LHCN-M2 (cell line): ENCODE measurements at places on chromosomes 7 and 10. TPM values are rescaled to one million over a fixed set of nuclear protein-coding genes. Genes with fewer than 3 reads are reported as not detected.
A peak's percentile ranks its signal among the peaks of the same experiment; 100 is the strongest.

DNA sequence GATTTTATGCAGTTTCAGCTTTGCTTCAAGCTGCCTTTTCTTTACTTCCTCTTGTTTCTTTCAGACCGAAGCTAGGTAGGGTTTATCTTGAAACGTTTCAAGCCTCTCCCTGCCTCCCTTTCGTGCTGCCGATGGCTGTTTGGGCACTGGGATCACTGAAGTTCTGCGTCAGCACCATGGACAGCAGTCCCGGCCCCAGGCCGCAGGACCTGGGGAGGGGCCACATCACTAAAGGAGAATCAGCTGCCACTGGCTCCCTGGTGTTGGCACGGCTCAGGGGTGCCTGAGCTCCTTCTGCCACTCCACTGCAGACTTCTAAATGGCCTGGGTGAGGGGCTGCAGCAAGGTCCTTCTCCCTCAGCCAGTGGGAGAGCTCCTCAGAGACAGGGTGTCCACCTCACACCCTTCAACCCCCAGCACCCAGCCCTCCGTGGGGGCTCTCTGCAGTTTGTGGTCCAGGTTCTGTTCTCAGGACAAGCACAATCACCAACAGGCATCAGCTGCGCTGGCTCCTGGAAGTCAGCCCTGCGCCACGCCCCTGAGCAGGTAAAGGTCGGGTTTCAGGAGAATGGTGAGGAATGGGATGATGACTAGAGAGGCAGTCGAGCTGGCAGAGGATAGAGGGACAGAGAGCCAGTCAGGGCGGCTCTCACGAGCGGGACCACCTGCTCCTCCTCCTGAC is 387.2 kb downstream of the TCERG1L start:
- no peak for DNase-seq

TECTB gene
- not detected in 2 replicates for total RNA-seq

- DNase-seq, result no peak
Observed at GRCh38 chr7:9241826-9242225, 808.4 kb downstream of the NXPH1 start.

DNA sequence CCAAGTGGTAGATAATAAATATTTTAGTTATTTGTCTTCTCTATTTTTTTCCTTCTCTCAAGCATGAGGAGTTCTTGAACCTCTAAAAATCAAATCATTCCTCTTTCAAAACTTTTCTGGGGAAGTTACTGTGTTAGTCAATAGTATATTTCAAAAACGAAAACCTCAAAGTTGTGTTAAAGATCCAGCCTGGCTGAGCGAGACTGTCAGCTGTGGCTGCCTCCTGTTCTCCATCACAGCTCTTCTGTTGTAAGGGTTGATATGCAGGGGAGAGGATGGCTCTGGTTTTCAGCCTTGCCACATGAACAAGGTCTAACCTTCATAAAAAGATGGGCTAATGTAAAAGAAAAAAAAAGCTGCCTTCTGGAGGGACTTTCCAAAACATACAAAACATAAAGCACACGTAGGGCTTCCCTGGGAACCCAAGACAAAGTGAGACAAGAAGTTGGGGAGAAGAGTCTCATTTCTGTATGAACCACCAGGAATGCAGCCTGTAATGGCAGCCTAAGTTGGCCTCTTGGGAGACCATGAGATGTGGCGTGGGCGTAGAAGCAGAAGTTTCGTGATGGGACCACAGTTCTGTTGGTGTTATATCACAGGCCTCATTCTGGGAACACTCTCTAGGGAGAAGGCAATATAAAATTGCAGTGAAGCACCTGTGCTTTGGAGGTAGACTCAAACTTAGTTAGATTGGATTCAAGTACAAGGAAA is 77.9 kb upstream of the FHIP2A start:
- DNase-seq, result no peak

- no peak for DNase-seq
Observed at GRCh38 chr10:59977486-59977885, 71.1 kb upstream of the CCDC6 start.

GRCh38 chr7:1741751-1742554 is 71.9 kb downstream of the ELFN1 start:
- no peak for DNase-seq

- no peak for DNase-seq
Observed at GRCh38 chr10:130061760-130062159, 48.9 kb downstream of the C10orf143 start.

- no peak for DNase-seq
Observed at GRCh38 chr10:102484021-102484420, 18.5 kb downstream of the ACTR1A start.

FAM204A gene
- total RNA-seq, result 69.2 and 69.9 TPM in 2 replicates

GRCh38 chr10:21144047-21144446 is 246.9 kb upstream of the NEBL start:
- DNase-seq, result no peak

FUOM gene
- total RNA-seq, result 20.1 and 21.2 TPM in 2 replicates

- DNase-seq, result no peak
Observed at GRCh38 chr7:81986723-81987470, 217.1 kb upstream of the HGF start.

GRCh38 chr10:70119623-70120022 is 13.0 kb downstream of the AIFM2 start:
- DNase-seq, result no peak

- DNase-seq, result no peak
Observed at GRCh38 chr10:114385557-114385956, 18.7 kb downstream of the AFAP1L2 start.

DNA sequence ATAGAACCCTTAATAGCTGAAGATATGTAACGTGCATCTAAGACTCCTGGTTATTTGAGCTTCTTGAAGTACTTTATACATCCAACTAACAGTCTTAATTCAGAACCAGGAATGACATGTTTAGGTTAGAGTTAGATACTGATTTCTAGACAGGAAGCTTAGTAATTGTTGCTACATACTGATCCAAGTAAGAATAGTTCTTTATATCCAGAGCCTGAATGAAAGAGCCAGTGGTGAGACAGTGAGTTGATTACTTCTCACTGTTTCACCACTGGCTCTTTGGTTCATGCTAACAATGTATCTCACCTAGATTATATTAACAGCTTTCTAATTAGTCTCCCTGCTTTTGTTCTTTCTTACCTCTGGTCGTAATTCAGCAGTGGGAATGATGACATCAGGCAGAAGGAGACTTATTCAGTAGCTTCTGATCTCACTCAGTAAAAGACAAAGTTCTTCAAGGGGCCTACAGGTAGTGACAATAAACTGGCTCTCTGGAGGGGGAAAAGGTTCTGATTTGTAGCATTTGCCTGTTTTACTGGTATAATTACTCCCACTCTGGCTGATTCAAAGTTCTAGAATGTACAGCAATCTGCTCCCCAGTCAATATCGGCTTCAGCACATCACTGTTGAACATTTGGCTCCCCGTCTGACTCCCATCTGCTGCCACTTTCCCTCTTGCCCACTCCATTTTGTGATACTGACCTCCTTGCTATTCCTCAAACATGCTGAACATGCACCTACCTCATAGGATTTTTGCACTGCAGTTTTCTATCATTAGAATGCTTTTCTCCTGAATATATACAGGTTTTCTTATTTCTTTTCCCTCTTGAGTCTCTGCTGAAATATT is 29.1 kb downstream of the MCU start:
- DNase-seq, result no peak

DNA sequence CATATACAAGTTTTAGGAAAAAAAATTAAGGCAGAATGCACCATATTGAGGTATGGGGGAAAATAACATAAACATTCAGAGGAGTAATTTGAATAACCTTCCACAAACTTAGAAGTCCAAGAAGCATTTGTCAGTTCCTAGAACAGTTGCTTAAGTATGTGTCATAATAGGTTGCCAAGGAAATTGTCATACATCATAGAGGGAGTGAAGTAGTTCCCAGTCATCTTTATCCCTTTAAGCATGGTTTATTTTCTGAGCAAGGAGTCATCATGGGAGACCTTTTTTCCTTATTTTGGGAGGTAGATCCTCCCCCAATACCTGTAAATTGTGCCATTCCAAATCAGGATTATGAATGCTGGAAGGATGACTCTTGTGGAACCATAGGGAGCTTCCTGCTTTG is at the start of gene SSMEM1:
Gene SSMEM1 (plus strand): TSS at position 219 of the 400 bp plus-strand sequence. CDS start 51 bp downstream, at position 270.
- peak; percentile 92 for DNase-seq

SLC18A2 gene
- not detected in 2 replicates for total RNA-seq

DNA sequence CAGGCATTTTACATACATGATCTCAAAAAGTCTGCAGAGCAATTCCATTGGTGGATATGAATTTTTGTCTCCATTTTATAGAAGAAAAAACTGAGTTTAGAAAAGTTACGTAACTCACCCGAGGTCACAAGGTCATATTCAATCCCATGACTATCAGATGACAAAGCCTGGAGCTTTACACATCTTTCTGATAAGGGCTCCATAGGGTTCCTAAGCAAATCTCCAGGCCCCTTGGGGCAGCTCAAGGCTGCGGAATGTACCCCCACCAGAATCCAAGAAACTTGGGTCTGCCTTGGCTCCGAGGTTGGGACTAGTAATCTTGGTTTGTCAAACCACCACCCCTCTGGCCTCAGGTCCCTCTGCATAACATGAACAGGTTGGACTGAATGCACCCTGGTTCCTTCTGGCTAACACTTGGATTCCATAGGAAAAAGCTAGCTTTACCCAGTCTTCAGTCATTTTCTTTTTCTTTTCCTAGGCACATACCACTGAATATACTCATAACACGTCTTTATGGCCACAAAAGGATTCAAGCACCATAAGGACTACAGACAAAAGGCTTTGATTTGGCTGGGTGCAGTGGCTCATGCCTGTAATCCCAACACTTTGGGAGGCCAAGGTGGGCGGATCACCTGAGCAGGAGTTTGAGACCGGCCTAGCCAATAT is 55.5 kb downstream of the PIP4K2A start:
- no peak for DNase-seq

DNA sequence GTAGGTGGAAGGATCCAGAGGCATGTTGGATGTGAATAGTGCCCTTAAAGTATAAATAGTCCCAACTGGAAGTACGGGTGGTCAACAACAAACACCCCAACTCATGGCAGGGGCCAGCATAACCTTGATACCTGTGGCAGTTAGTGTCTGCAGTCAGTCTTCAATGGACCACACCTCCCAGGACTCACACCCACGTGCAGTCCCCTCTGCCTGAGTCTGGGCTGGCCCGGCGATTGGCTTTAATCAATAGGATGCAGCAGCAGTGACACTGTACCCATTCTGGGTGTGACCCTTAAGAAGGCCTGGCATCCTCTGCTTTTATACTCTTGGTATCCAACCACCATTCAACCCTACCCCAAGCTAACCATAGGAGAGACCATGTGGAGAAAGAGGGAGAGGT is 18.6 kb downstream of the DRGX start:
- DNase-seq, result no peak

SORCS1 gene
- not detected in 2 replicates for total RNA-seq

DNA sequence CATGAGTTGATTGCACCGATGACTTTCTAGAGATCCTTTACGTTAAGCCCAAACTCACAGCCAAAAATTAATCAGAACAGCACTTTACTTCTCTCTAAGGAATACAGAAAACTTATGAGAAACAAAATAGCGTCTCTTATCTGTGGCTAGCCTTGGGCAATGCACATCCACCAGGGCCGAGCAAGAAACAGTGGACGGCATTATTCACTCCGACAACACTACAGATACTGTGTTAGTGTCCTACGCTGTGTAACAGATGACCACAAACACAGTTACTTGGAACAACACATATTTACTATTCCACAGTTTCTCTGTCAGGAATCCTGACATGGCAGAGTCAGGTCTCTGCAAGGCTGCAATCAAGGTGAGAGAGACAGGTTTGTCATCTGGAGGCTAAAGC is 598.3 kb upstream of the ADARB2 start:
- DNase-seq, result no peak

OTUD1 gene
- 3.7 and 3.8 TPM in 2 replicates for total RNA-seq

GRCh38 chr10:131655101-131655849 is 245.5 kb upstream of the PPP2R2D start:
- DNase-seq, result no peak

PRPS1L1 gene
- total RNA-seq, result not detected in 2 replicates

- peak; percentile 84 for DNase-seq
Observed at GRCh38 chr7:4667776-4668509, 14.2 kb upstream of the FOXK1 start.

GRCh38 chr10:104479906-104480593 is 126.4 kb downstream of the CFAP58 start:
- no peak for DNase-seq

DNA sequence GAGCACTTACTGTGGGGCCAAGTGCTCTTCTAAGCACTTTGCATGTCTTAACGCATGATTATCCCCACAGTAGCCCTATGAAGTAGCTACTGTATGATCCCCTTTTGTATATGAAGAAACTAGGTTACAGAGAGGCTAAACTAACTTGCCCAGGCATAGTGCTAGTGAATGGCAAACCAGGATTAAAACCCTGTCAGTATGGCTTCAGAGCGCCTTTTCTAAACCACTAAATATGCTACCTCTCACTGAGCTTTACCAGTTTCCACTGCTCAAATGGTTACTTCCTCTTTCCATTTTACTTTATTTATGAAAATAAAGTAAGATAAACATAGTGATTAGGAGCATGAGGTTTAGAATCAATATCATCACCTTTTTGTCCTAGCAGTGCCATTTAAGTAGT is 73.6 kb downstream of the PODXL start:
- no peak for DNase-seq

GRCh38 chr10:28604567-28605536 is 71.9 kb downstream of the WAC start:
- DNase-seq, result no peak

SYPL1 gene
- 79.5 and 88.1 TPM in 2 replicates for total RNA-seq

DNA sequence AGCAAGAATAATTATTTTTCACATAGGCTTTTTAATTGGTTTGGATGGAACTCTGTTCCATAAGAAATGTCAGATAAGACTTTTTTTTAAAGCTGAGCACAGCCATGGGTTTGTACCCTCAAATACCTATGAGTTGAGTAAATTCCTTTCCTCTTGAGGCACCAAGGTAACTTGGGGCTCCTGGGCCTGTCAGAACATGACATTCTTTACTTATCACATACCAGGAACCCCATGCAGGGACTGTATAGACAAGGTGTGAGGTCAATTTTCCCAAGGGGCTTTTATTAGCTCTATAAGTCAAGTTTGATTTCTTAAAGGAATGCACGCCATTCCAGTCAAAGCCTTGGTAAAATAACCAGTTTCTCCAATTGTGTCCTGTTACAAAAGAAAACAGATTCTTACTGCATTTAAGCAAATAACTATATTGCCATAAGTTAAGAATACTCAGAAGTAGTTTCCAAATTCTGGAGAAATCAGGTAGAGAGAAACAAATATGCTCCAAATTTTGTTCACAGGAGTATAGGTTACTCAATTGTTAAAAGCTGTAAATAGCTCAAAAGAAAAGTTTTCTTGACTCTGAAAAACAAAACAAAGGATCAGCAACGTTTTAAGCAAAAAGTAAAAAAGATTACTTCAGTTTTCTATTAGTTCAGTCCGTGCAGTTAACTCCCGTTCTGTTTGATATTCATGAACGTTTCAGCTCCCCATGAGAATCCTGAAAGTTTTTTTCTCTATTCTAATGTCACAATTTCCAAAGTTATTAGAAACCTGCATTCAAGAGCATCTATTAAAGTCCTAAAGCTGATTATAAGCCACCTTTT is 167.5 kb upstream of the NAMPT start:
- no peak for DNase-seq

GRCh38 chr7:2317556-2318293 is 3.5 kb upstream of the SNX8 start:
- DNase-seq, result no peak

- DNase-seq, result no peak
Observed at GRCh38 chr10:17685233-17685840, 41.4 kb downstream of the STAM start.

PNLIPRP1 gene
- total RNA-seq, result not detected in 2 replicates

- no peak for DNase-seq
Observed at GRCh38 chr10:65491799-65492198, 1434.0 kb upstream of the LRRTM3 start.
